ENCODE measurements at places on chromosomes 2 and 18.

DNA sequence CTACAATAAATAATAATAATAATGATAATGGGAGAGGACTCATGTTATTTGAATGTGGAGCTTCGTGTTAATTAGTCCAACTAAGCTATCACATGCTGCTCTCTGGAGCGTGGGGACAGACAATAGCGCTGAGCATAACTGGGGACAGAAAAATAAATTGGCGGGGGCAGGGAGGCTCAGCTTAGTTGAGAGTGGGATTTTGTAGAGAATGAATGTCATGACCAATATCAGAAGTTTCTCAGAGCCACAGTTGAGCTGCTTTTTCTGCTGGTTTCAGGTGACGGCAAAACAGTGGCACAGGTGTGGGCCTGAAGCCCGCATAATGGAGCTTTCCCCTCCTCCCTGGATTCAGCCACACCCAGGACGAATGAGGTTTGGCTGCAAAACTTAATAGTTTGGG lies 111.1 kb upstream of the CAB39 start:
- DNase-seq = no peak

DNA sequence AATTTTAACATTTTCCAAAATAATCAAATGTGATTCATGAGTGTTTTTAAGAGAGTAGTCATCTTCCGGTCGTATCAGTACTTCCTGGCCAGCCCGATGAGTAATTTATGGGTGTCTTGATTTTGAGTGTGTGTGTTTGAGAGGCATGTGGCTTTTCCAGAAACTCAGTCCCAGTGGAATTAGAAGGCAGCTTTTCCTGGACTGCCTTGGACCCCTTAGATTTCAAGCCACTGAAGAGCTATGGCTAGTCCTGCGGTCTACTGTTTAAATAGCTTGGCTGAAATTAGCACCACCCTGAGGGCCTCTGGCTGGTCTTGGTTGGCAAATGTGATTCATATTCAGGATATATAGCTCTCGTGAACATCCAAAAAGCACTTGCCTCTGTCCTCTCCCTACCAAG lies 59.4 kb downstream of the HK2 start:
- DNase-seq = no peak

- no peak for DNase-seq
These were observed 317.0 kb upstream of the MYT1L start for GRCh38 chr2:2648094-2648493.

- DNase-seq = no peak
These were observed 576.8 kb downstream of the METTL4 start for GRCh38 chr18:1994471-1994870.

DNA sequence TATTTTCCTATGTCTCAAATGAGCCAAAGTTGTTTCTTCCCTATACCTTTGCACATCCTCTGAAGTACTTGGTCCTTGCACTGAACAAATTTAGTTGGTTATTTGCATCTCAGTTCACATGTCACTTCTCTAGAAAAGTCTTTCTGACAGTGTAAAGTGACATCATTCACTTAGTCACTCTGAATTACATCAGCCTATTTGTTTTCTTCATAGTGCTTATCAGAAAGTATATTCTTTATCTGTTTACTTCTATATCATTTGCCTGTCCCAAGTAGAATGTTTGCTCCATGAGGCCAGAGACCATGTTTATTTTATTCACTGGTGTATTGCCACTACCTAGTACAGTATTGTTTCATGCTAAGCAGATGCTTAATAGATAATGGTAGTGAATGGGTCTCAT lies 173.7 kb downstream of the HNMT start:
- DNase-seq = no peak

- no peak for DNase-seq
These were observed 22.1 kb downstream of the EHD3 start for GRCh38 chr2:31255911-31256571.

- DNase-seq = no peak
These were observed 1783.9 kb downstream of the SUCLG1 start for GRCh38 chr2:82675186-82675585.

DNA sequence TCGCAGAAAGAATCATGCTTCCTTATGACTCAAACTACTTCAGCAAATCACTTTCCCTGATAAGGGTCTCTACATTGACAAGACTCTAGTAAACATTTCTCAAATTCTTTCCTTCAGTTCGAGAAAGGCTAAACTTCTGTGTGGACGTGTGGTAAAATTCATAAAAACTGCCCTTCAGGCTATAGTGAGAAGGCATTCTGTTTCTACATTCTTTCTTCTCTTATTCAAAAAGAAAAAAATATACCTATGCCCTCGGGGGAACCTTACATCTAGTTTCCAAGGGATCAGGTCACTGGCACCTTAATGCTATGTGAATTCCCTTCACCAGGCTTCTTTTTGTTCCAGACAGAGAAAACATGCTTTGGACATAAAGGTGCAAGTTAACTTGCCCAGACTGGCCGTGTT lies 4.9 kb downstream of the VIT start:
- no peak for DNase-seq

DNA sequence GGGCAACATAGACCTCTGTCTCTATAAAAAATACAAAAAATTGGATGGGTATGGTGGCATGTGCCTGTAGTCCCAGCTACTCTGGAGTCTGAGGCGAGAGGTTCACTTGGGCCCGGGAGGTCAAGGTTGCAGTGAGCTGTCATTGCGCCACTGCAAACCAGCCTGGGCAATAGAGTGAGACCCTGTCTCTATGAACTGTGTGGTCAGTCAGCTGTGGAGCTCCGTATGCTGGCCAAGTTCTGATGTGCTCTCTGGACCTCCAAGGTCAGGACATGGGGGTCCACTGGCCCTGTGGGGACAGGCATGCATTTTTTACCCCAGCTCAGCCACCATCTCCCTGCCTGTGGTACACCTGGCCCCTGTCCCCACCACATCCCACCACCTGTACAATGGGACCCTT lies 71.6 kb downstream of the TMEM131 start:
- DNase-seq = no peak

GRCh38 chr2:108587621-108588020 lies 53.4 kb downstream of the LIMS1 start:
- DNase-seq = no peak
